ENCODE measurements at places on chromosomes 6 and 20. TPM values are rescaled to one million over a fixed set of nuclear protein-coding genes. Genes with fewer than 3 reads are reported as not detected.

GRIK2 gene
- not detected for total RNA-seq

NKX2-4 gene
- total RNA-seq = 3.8 TPM

DYNLT2 gene
- total RNA-seq = 1.8 TPM

SLC4A11 gene
- 0.57 TPM for total RNA-seq

CTCFL gene
- total RNA-seq = 0.06 TPM

SYNDIG1 gene
- total RNA-seq = 0.80 TPM

CALHM5 gene
- total RNA-seq = 3.2 TPM

SLC24A3 gene
- total RNA-seq = not detected

EFCAB8 gene
- not detected for total RNA-seq

All from Daoy (cell line).